HS-5 (cell line): ENCODE measurements at places on chromosomes 7 and 10.

DNA sequence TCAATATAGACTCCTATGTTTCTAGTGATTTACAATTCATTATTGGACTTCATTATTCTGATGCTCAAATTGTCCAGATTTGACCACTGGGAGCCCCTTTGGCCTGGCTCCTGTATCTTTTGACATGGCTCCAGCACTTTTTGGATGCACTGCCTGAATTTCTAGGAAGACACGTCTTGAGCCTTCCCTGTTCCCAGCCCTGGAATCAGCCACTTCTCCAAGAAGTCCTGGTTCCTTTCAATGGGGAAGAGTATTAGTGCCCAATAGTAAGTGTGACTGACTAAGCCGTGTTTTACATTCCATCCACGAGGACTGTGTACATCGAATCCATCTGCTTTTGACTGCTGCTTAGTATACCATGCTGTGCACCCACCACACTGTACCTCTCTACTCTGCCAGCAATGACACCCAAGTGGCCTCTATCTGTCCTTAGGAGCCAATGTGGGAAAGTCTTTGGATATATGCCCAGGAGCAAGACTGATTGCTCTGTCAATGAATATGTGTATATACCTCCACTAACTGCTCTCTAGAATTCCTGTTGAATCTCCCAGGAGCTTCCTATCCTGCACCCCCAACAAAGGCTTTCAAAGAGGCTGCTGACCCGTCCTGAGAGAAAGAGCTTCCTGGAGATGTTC lies 23.2 kb upstream of the NPFFR1 start:
- DNase-seq: no peak

DNA sequence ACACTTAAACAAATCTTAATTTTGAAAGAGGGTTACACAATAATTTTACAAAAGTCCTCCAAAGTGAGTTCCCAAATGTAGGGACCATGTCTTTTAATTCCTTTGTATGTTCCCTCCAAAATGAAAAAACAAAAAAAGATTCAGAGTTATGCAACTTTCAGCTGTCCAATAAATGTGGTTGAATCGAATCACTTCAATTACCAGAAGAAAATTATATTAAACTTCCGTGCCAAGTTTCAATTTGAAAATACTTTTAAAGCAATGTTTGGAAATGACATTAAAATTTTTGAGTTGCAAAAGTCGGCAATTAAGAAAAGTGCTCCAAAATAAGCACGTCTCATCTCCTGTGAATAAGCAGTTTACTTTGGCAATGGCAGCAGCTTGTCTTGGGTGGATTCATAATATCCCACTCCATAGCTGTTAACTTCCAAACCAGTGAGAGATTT lies 60.3 kb upstream of the C1GALT1 start:
- DNase-seq: no peak

- no peak for DNase-seq
Observed at GRCh38 chr7:145909991-145910513, 206.5 kb upstream of the CNTNAP2 start.

DNA sequence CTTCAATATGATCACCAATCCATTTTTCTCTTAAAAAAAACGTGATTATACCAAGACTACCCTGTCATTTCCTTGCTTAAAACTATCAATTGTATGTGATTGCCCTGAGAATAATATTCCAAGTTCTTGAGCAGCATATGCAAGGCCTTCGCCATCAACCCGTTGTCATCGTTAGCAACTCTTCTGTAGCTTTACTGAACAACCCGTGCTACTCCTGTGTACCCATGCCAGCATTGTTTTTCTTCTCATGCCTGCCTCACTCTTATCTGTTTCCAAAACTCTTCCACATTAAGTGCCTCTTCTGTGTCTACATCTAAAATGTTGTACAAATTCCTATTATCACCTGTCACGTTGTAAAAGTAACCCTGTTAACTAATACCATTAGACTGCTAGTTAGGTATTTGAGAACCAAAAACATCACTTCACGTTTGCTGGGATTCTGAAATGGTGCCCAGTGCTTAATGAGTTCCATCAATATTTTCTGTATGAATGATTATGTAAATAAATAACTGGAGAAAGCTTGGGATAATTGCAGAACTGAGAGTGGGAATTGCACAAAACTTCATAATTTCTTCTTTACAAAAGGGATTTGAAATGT lies 10.5 kb downstream of the CAV2 start:
- no peak for DNase-seq

DNA sequence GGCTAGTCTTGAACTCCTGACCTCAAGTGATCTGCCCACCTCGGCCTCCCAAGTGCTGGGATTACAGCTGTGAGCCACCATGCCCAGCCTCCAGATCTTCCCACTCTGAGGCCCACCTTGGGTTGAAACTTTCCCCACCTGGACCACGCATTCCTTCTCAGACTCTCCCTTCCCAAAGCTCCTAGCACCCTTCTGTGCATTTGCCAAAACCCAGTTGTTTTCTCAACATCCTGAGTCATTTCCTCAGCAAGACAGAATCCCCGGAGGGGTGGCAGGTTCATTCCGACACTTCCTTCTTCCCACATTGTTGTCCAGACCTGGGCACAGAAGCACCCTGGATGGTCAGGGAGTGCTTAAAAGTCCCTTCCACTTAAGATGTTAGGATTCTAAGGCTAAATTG lies 28.9 kb downstream of the BAG3 start:
- no peak for DNase-seq

- DNase-seq: no peak
Observed at GRCh38 chr10:21401196-21401595, 124.3 kb downstream of the SKIDA1 start.

DNA sequence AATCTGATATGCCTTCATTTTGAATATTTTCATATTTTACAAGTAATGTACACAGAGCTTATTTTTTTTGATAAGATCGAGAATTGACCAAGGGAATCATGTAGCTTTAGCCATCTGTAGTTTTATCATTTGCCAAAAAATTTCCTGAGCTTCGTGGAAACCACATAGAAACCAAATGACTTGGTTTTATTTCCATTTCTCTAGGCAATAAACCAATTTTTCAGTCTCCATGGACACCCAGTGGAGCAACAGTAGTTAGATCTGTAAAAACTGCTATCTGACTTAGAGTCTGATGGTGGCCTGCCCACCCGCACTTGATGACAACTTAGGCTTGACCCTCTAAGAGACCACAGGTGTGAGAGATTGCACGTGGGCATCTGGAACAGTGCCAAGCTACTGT lies 127.8 kb upstream of the CDK6 start:
- DNase-seq: no peak

DNA sequence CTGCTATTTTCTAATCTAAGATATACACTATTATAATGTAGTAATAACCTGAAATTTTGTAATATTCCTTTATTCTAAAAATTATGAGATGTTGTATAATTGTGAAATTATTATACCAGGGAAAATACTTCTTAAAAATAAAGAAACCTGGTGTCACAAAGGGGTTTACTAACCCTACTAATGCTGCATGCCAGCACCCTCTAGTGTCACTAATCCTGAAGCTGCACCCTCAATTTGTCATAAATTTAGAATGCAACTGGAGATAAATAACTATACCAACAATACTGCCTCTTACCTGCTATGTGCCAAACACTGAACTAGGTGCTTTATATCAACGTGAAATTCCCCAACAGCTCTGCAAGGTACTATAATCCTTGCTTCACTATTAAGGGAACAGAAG lies 30.8 kb downstream of the TM9SF3 start:
- DNase-seq: no peak

GRCh38 chr10:69472142-69472541 lies 20.9 kb downstream of the TSPAN15 start:
- DNase-seq: no peak

GRCh38 chr7:89837515-89837914 lies 316.8 kb upstream of the STEAP1 start:
- DNase-seq: peak; percentile 60

- no peak for DNase-seq
Observed at GRCh38 chr7:68133045-68133444, 1136.4 kb downstream of the TYW1 start.

GRCh38 chr10:34364253-34365037 lies 450.7 kb downstream of the PARD3 start:
- no peak for DNase-seq

DNA sequence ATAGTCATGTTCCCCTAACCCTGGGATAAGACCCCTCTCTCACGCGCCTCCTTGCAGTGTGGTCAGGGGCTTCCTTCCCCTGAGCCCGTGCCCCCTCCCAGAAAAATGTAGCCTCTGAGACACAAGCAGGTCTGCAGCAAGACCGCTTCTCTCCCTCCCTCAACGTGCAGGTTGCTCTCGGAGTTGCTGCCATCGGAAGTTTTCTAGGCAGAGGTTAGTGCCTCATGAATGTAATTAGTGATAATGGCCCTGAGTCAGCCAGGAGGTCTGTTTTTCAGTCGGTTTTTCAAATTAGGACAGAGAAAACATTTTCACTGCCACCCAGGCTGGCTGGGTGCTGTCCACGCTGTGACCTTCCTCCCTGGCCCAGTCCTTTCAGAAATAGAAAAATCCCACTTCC lies 43.2 kb upstream of the PRLHR start:
- DNase-seq: no peak

GRCh38 chr10:103089493-103089892 lies 103.6 kb downstream of the NT5C2 start:
- no peak for DNase-seq

DNA sequence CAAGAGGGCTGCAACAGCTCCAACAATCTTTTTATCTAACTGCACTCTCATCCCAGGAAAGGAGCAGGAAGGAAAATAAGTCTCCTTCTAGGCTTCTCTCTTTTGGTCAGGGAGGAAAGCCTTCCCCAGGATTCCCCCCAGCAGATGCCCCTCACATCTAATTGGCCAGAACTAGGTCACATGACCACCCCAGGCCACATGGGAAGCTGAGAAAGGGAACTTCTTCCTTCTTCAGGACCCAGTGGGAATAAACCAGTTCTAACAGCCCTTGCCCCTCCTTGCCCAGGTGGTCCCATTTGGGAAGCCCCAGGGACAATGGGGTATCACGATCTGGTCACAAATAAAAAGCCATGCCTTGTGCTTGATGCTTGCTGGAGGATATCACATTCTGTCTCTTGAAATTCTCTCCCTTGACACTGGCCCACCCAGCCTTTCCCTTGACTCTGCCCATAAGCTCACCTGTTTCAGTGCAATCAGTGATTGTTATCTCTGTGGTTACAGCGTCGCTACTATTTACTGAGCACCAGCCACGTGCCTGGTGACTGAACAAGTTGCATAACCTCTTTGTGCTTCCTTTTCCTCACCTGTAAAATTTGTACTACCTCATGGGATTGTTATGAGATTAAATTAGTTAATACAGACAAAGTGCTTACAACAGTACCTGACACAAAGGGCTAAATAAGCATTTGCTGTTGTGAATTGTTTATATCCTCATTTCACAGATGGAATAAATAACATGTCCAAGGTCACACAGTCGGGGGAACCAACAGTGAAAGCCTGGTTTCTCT lies 9.0 kb upstream of the TACR2 start:
- no peak for DNase-seq

DNA sequence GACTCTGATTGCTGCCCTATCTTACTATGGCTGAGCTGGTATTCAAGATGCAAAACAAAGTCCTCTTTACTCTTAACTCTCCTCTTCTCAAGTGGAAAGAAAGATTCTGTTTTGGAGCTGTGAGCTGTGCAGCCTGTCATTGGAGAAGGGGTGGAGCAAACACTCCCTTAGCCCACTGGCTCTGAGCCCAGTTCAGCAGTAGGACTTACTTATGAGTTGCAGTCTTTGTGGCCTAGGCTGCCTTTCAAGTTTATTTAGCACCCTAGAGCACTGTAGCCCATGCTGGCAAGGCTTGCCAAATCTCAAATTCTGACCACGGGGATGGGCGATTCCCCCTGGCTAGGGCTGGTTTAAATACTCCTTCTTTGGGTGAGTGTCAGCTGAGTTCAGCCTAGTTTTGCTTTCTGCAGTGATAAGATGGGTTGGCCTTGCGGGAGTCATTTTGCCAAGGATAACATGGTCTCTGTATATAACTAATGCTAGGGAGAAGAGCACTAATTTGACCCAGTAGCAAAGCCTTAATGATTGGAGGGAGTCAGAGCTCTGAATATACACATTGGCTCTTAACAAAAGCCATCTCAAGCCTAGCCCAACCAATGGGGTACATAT lies 110.2 kb downstream of the MYO3A start:
- no peak for DNase-seq

GRCh38 chr7:134691546-134692343 lies 45.1 kb downstream of the BPGM start:
- DNase-seq: no peak

DNA sequence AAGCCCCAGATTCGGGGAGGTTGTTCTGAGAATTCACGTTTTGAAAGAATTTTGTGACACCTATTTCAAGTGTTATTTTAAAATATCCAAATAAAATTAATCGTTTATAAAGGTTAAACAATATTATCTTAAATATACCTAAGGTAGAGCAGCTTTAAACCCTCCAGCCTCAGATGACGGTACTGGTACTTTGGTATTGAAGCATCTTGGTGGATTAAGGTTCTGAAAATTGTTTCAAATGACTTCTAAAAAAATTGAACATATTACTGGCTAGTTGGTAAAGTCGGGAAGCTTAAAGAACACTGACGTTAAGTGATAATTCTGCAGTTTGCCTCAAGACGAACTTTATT lies 392 bp upstream of the HUS1 start:
- no peak for DNase-seq

GRCh38 chr7:24718977-24719491 lies 38.2 kb downstream of the GSDME start:
- no peak for DNase-seq

- DNase-seq: no peak
Observed at GRCh38 chr7:134901389-134902020, 84.8 kb upstream of the AGBL3 start.

DNA sequence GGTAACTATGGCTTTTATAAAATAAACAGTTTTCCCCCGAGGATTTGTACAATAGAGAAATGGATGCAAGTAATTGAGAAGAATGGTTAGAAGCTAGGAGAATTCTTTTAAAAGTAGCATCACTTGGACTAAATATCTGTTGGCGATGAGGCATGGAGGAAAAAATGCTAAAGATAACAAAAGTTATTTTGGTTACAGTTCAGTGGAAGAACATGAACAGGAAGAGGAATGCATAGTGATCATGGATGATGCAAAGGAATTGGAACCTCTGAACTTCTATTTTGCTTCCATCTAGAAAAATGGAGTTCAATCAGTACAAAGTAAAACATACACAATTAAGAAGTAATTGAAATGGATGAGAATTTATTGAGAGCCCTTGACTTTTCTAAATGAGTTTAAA lies 32.9 kb downstream of the ENTPD1 start:
- DNase-seq: no peak

DNA sequence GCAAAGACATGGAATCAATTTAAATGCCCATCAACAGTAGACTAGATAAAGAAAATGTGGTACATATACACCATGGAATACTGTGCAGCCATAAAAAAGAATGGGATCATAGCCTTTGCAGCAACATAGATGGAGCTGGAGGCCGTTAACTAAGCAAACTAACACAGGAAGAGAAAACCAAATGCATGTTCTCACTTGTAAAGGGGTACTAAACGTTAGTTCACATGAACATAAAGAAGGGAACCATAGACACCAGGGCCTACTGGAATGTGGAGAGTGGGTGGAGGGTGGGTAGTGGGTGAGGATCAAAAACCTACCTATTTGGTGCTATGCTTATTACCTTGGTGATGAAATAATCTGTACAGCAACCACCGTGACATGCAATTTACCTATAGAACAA lies 78.4 kb upstream of the GSDME start:
- DNase-seq: no peak

GRCh38 chr10:65396997-65397396 lies 1528.8 kb upstream of the LRRTM3 start:
- DNase-seq: no peak

- DNase-seq: no peak
Observed at GRCh38 chr10:3141351-3142005, 31.1 kb downstream of the PITRM1 start.

GRCh38 chr10:79023240-79024162 lies 45.3 kb upstream of the ZMIZ1 start:
- DNase-seq: no peak
